Stimulated activated CD8-positive, alpha-beta memory T cell treated with anti-CD3 and anti-CD28 coated beads, Interleukin-7, amount 100 ng/mL, for 1 hour (primary cell): ENCODE measurements at places on chromosomes 16 and 17.

- no peak for DNase-seq
Measured at GRCh38 chr16:85998868-85999729, 100.1 kb downstream of the IRF8 start.

GRCh38 chr17:83080858-83081683, 1.7 kb downstream of the METRNL start:
- peak; percentile 17 for DNase-seq

GRCh38 chr17:70172923-70173322, 3.6 kb downstream of the KCNJ2 start:
- no peak for DNase-seq

GRCh38 chr16:28029387-28030002, 34.0 kb downstream of the GSG1L start:
- DNase-seq, result no peak

- no peak for DNase-seq
Measured at GRCh38 chr16:77898671-77899211, 110.4 kb downstream of the VAT1L start.

GRCh38 chr17:4490109-4490591, 8.5 kb upstream of the SPNS2 start:
- no peak for DNase-seq

DNA sequence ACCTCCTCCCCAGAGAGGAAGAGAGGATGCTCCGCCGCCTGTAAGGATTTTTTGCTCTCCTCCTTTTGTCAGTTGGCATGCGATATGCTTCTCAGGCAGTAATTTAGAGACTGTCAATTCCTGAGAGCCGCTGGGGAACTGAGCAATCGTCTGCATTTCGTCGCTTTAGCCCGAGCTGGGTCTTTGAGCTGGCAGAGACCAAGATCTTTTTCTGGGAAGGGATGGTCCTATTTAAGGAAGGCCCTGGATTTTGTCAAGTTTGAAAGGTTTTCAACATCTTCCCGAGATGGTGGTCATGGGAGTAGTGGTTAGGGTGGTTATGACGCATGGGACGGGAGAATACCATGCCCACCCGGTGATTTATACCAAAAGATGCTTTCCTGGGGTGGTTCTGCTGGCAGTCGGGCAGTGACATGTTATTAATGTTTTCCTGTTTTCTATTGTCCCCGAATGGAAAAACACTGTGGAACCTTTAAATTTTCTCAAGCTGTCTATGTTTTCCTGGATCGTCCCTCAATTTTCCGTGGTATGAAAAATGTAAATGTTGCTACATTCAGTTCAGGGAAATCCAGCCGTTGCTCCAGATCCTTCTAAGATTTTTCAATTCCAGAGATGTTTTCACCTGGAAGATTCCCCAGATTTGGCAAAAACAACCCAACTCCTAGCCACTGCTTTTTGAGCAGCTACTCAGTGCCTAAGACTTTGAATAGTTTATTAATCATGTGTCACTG, 586.4 kb downstream of the MAF start:
- no peak for DNase-seq

DNA sequence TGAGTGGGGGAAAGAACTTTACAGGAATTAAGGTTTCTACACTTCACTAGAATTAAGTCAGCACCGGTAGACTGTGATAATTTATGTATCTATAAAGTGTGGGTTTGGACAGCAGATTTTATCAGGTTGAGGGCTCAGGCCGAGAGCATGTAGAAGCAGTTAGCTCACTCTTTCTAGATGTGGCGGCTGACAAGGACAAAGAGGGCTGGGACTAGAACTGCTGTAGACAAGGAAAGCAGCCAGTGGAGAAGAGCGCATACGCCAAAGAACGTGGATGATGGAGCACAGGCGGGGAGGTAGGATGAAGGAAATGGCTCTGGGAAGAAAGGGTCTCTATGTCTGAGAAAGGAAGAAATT, 504 bp upstream of the GOSR1 start:
- DNase-seq, result no peak

DNA sequence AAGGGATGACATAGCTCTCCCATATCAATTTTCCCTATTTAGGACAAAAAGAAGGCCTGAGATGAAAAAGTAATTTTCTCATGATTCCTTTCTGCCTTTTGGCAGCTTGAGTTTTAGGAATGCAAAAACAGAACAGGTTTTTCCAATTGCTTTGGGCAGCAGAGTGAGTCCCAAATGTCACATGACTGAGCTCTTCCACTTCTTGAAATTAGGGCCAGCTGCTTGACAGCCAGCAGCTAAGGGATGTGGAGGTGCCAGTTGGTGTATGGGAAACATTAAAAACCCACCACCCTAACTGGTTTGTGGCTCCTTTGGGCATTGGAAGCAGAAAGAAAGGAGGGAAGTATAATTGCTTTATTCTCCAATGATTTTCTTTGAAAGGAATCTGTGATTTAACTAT, 133.8 kb upstream of the FAM20A start:
- no peak for DNase-seq

DNA sequence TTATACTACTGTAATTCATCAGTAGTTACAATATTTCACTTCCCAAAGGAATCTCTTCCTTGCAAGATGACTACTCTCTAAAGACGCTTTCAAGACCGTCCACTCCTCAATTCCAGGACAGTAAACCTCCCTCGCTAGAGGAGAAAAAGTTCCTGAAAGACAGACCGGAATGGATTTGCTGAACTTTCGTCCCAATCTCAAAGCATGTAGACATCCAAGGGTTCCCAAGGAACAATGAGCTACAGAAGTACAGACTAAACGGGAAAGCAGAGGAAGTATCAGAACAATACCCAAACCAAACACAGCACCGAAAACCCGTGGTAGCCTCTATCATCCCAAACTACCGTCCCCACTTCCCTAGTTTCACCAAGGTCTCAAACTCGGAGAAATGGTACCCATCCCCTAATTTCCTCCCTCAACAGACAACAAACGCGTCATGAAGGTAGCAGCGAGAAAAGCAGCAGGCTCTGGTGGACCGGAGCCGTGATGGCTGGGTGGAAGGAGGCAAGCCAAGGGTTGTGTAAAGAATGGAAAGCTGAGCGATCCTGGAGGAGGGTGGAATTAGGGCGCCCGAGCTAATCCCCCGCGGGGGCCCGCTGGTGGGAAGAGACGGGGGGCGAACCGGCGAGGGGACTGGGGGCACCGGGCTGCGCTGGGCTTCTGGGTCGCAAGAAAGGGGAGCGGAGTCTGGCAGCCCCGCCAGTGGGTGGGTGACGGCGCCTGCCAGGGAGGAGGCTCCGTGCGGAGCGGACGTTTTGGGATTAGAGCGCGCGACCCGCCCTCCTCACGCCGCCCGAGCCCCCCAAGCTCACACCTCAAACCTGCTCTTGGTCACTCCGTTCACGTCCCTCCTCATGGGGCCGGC, 647 bp downstream of the FBXL20 start:
- DNase-seq, result no peak

GRCh38 chr17:79841369-79842135, 2.3 kb upstream of the CBX4 start:
- DNase-seq, result no peak

DNA sequence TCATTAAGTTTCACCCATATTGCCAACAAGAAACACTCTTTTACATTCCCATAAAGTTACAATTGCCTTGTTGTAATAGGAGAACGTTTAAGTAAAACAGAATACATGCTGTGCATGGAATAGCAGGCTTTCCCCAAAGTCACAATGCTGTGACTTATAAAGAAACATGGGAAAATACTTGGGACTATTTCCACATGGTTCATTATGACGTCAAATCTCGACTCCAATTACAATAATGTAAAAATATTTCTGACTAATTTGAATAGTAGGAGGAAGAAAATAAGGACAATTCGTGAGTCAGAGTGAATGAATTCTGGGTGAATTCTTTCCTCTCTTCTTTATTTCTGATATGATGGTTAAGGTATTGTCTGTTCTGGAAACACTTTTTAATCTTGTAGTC, 52.8 kb downstream of the CDH11 start:
- DNase-seq, result no peak

GRCh38 chr16:68073902-68074760, 11.0 kb upstream of the NFATC3 start:
- DNase-seq, result no peak

- DNase-seq, result no peak
Measured at GRCh38 chr17:12107905-12108304, 87.2 kb downstream of the MAP2K4 start.

DNA sequence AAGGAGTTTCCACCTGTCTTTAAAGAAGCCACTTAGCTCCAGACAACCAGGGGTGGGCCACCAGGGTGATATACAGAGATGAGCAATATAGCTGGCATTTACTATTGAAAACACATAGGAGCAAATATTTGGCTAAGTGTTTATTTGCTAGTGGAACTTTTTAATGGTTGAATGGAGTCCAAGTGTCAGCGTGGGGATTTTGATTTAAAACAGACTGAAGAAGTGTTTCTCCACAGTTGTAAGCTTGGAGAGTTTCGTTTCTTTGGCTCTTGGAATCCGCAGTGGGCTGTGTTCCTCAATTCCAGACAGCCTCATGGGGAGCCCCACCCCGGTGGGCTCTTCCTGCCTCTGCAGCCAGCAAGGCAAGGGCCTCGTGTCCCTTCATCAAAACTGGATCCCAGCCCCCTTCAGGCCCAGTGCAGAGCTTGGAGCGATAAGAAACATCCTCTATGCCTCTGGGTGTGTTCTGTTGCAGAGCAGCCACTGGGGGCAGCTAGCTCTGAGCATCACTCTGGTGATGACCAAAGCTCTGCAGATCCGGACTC, 36.1 kb downstream of the NOG start:
- no peak for DNase-seq

DNA sequence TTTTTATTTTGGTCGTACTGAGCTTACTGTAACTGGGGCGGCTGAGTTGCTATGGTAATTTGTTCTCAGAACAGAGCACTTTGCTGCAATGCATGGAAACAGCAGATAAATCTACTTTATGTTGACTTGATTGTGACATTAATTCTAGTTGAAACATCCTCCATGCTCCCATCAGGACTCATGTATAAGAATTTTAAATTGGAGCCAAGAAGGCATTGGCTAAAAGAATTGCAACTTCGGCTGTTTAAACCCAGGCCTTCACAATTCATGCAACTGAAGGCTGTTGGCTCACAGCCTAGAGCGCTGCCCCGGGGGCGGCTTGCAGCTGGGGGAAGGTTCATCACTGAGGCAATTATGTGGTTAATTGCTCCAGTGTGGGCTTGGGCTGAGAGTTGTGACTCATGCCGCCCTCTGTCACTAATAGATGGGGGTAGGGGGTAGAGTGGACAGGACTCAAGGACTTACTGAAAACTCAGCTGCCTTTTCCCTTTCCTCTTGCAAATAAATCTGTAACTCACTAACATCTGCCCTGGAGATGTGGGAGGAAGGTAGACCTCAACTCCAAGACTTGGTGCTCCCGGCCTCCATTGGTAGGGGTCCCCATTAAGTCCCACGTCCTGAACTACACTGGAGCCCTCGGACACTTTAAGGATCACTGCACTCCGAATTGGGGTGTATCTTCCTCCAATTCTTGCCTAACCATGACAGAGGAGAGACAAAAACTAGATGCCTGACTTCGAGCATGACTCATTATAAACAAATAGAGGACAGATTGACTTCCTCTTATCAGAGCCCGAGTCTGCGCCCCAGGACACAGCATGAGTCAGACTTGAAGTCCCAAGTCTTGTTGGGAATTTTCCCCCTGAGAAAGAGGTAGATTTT, 37.5 kb downstream of the ERCC4 start:
- DNase-seq, result no peak

DNA sequence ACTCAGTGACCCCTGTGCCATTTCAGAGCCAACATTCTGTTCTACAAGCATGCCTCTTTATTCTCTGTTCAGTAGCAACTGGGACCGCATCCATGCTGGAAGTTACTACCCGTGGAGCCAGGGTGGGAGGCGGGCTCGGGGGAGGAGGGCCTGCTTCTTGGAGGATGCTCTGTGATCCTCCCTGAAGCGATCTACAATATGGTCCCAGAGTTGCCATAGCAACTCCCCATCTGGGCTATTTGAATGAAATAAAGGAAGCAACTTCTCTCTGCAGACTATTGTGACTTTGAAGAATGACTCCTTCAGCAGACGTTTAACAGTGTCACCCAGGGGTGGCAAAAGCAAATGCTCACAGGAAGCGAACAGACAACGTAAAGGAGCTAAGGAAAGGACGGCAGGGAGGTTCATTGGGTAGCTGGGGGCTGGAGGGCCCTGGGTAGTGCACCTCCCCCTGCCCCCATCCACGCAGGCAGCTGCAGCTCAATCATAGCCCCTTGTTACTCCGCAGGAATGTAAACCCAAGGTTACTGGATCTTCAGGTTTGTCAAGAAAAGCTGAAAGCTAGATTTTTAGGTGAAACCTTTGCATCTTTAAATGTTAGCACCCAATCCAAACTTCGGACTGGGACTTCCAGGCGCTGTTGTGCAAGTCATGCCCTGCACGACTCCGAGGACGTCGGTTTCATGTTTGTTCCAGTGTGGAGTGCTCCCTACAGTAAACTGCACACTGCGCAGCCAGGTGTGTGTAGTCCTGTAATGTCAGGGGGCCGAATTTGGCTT, 51.1 kb upstream of the MEAK7 start:
- no peak for DNase-seq

GRCh38 chr17:42311240-42312034, 23.1 kb downstream of the STAT5A start:
- no peak for DNase-seq

DNA sequence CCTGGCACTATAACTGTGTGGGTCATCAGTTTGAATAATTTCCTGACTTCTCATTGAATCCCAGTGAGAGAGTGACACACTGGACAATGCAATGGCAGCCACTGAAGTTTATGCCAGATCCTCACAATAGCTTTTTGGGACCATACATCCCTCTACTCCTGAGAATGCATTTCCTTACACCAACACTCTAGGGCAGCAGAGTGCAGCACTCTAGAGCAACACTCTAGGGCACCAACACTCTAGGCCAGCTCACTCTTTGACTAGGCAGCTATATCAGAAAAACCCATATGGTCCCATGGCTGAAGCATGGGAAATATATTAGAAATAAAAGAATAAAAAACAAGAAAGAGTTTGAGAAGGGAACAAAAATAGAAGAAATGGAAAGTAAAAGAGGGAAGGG, 309.2 kb downstream of the MAP2K6 start:
- no peak for DNase-seq

DNA sequence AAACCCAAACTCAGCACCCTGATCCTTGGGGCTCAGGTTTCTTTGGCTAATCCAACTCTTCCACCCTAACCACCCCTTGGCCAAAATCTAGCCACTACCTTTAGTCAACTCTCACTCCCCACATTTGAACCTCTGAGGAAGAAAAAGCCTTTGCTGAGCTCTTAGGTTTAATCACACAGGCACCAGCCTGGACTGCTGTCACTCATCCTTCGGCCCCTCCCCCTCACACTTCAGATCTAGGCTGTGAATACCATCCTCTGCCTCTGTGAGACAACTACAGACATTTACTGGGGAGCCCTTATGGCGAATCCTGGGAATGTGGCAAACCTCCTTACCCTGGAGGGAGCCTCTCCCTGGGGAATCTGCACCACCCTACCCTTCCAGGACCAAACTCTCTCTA, 5.3 kb upstream of the RNASEK start:
- no peak for DNase-seq

GRCh38 chr17:32861981-32862380, 14.9 kb downstream of the MYO1D start:
- no peak for DNase-seq

GRCh38 chr17:1999557-2000251, 25.4 kb downstream of the RTN4RL1 start:
- DNase-seq, result no peak
